ENCODE measurements at places on chromosomes 3 and 15. TPM values are rescaled to one million over a fixed set of nuclear protein-coding genes. Genes with fewer than 3 reads are reported as not detected.

Gene CCDC33
- not detected for total RNA-seq

Gene SPSB4
- under 0.01 TPM for total RNA-seq

Gene PARP15
- total RNA-seq, result 0.57 TPM

Gene DUOXA2
- not detected for total RNA-seq

Gene PRR20G
- total RNA-seq, result not detected

Gene GOLGA8S
- 0.07 TPM for total RNA-seq

Gene TRANK1
- 15.0 TPM for total RNA-seq

Gene SLC9C1
- total RNA-seq, result 0.57 TPM

Gene ALPK3
- 31.9 TPM for total RNA-seq

Gene SYNM
- 5.7 TPM for total RNA-seq

Gene WDR49
- under 0.01 TPM for total RNA-seq

Gene PTH1R
- not detected for total RNA-seq

Gene EBLN2
- 12.4 TPM for total RNA-seq

Gene PCBP4
- total RNA-seq, result 23.3 TPM

Gene CSPG4
- 0.13 TPM for total RNA-seq

Gene ACTRT3
- total RNA-seq, result 5.6 TPM

Gene DISP2
- 0.27 TPM for total RNA-seq

Gene RTP1
- not detected for total RNA-seq

Gene KATNBL1
- total RNA-seq, result 76.2 TPM

Gene LRRC31
- total RNA-seq, result not detected

Gene SPTSSB
- not detected for total RNA-seq

Gene LHFPL4
- total RNA-seq, result not detected

Gene ERICH6
- not detected for total RNA-seq

Gene ARHGEF26
- total RNA-seq, result 0.80 TPM

Gene ATXN7
- 27.9 TPM for total RNA-seq

Gene RTP4
- not detected for total RNA-seq

Gene ITPKA
- 0.36 TPM for total RNA-seq

Gene NR1I2
- total RNA-seq, result not detected

Gene PRTG
- total RNA-seq, result 4.4 TPM

Gene CLDN18
- not detected for total RNA-seq

Gene DNAH1
- total RNA-seq, result 2.9 TPM
